ENCODE measurements at places on chromosomes 1 and 21.

DNA sequence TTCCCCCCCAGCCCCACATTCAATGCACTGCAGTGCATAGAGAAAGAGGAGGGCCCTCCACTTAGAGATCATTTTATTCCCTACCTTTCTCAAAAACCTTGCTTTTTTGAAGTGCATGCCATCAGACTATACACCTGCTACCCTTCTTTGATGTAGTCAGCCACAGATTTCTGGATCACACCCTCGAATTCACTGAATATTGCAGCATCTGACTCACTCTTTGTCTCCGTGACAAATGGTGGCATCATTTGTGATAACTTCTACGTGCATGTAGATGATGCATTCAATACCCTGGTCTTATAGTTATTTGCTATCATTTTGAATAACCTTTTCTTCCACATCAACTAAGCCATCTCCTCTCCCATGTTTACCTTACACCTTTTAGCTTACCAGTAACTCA lies 310.3 kb upstream of the SGIP1 start:
- no peak for DNase-seq

DNA sequence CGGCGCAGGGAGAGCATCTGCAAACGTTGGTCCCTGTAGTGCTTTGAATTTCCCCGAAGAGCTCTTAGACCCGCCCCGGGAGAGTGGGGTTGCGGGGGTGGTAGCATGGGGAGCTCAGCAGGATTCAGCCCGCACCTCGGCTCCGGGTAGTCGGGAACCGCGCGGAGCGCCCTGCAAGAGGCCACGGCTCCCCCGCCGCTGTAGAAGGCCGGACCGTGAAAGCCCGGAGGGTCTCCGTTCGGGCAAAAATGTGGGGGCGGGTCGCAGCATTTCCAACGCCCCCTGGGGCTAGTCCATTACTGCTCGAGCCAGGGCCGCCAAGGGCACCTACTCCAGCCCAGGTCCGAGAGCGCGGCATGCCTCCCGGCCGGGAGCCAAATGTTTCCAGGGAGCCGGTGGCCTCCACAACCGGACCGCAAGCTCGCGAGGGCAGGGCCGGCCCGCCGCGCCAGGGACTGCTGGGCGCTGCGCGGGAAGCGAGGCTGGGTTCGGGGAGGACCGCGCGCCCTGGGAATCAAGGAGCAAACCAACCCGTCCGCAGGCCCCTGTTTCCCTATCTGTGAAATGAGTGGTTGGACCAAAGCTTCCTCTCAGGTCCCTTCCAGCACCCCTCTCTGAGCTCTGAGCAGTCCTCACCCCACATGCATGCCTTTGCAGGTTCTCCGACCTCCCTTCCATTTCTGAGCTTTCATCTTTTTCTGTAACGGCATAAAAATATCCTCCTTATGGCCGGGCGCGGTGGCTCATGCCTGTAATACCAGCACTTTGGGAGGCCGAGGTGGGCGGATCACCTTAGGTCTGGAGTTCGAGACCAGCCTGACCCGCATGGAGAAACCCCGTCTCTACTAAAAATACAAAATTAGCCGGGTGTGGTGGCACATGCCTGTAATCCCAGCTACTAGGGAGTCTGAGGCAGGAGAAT lies 775 bp upstream of the TMEM63A start:
- DNase-seq: no peak

GRCh38 chr1:15151377-15151806 lies 2.2 kb upstream of the TMEM51 start:
- no peak for DNase-seq

GRCh38 chr1:156241926-156242325 lies at the start of gene BGLAP:
Gene BGLAP, plus strand, starts transcription at chr1:156242184. Its CDS starts 48 bp downstream, at chr1:156242232.
- no peak for DNase-seq

- no peak for DNase-seq
Observed at GRCh38 chr1:239353536-239353935, 32.8 kb upstream of the CHRM3 start.

GRCh38 chr1:218496561-218496960 lies 151.4 kb downstream of the TGFB2 start:
- DNase-seq: no peak

GRCh38 chr1:65495137-65495536 lies 74.7 kb downstream of the LEPR start:
- no peak for DNase-seq

DNA sequence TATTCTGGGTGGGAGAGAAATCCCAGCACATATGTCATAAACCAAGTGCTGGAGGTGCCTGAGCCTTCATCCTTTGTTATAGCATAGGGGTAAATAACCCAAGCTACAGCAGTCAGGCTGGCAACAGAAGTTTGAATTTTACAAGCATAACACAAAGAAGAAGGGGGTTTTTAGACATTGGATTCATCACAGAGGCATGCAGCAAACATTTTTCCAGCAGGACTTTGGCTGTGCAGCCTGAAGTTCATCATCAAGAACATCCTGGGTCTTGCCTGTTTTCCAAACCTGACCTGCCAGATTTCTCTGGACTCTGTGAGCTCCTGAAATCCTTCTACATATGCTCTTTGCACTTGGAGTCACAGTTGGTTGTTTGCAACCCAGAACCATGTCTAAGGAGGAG lies 16.2 kb downstream of the PTGER3 start:
- DNase-seq: no peak
